C1 segment of cervical spinal cord (tissue), 14 donors: ENCODE measurements at places on chromosomes 3 and 15.

GRCh38 chr15:94972314-94972713 lies 741.0 kb downstream of the MCTP2 start:
- no peak for DNase-seq

GRCh38 chr3:37662785-37663184 lies 198.9 kb upstream of the CTDSPL start:
- no peak for DNase-seq

DNA sequence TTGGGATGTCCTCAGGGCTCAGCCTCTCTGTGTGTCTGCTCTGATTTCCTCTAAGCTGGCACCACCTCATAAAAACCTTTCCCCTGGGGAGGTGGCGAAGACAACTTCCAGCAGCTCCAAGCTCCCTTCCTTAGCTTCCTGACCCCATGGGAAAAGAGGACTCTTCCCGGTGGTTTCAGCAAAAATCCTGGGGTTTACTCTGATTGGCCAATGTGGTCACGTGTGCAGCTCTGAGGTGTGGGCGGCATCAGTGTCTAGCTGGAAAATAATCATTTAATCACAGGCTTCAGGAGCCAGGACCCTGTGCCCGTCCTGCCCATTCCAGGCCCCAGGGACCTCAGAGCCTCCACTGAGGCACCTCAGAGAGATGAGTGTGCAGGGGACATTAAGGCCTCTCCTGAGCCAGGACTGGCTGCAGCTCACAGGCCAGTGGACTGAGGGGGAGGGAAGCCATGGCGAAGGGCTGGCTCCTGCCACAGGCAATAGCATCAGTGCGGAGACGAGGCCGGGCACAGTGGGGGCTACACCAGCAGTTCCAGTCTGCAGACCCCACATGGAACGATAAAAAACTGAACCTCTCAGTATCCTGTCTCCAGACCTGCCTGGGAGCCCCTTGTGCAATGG lies 104.1 kb downstream of the TPRA1 start:
- DNase-seq = no peak

DNA sequence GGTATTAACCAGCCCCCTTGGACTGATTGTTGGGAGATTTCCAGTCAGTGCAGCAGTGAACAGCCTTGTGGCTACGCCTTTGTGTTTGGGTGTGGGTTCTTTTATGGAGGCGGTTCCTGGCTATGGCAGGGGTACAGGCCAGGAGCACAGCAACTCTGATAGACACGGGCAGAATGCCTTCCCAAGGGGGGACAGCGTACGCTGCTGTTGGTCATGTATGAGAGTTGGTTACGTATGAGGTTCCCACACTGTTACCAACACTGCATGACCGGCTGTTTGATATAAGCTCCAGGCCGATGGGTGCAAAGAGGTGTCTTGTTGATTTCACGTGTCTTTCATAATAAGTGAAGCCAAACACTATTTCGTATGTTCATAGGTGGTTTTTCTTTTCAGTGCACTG lies 187.8 kb downstream of the NSMCE3 start:
- DNase-seq = no peak

- DNase-seq = no peak
Measured at GRCh38 chr3:168073842-168074605, 21.7 kb downstream of the GOLIM4 start.

DNA sequence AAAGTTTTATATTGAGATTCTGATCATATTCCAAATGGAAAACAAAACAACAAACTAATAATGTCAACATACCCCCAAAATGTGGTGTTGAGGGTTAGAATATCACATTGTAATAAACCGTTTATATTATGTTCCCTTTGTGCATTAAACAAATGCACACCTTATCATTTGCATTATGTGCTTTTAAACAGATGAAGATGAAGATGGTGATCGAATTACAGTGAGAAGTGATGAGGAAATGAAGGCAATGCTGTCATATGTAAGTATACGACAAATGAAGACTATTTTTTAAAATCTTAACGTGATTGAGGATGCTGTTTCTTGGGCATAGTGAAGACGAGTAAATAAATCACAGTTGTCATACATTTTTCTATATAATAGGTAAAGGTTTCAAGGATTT lies 20.6 kb downstream of the MAP2K5 start:
- DNase-seq = no peak

DNA sequence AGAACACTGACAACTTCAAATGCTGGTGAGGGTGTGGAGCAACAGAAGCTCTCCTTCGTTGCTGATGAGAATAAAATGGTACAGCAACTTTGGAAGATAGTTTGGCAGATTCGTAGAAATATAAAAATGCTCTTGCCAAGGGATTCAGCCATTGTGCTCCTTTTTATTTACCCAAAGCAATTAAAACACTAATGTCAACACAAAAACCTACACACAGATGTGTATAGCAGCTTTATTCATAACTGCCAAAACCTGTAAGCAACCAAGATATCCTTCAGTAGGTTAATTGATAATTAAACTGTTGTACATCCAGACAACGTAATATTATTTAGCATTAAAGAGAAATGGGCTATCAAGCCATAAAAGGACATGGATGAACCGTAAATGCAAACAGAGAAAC lies 37.8 kb upstream of the LSAMP start:
- DNase-seq = no peak

GRCh38 chr15:41683955-41684354 lies 23.8 kb downstream of the MGA start:
- no peak for DNase-seq

- no peak for DNase-seq
Measured at GRCh38 chr15:48049736-48050135, 71.1 kb upstream of the SLC24A5 start.

GRCh38 chr15:90895571-90896117 lies 7.5 kb upstream of the MAN2A2 start:
- no peak for DNase-seq

DNA sequence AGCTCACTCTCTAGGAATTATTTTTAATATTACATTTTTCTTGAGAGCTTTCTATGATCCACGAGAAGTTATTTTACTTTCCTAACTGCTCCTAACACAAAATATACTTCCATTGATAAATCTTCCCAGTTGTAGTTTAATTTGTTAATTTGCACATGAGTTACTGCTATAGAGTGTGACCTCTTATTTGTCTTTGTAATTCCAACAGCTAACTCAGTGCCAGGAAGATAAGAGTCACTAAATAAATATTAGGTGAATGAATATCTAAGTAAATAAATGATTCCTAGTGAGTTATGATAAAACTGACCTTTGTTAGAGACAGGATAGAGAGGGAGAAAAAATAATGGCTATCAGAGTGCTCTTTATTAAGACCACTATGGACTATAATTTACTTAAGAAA lies 319.9 kb downstream of the NAALADL2 start:
- no peak for DNase-seq
